HFFc6 (cell line): ENCODE measurements at places on chromosomes 11 and 22. TPM values are rescaled to one million over a fixed set of nuclear protein-coding genes. Genes with fewer than 3 reads are reported as not detected.

- DNase-seq: no peak
These were observed 58.9 kb downstream of the CDKN1C start for GRCh38 chr11:2826679-2827056.

DNA sequence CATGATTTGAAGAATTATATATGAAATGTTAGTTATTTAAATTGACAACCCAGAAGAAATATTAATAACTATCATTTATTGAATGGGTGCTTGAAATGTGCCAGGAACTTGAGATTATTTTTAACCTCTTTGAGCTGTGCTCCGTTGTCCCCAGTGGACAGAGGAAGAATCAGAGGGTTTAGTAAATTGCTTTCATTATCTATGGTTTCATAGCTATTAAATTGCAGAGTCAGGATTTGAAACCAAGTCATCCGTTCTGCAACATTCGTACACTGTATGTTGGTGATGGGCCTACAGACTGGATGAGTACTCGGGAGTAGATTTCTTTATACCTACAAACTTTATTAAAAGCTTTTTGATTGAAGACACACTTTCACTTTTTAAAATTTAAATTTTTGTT, 4.9 kb downstream of the HSD17B12 start:
- no peak for DNase-seq

The RIC3 gene
- not detected in 3 replicates for total RNA-seq

GRCh38 chr11:92827132-92827531, 142.3 kb upstream of the MTNR1B start:
- DNase-seq: no peak

The SHISAL1 gene
- not detected in 3 replicates for total RNA-seq

DNA sequence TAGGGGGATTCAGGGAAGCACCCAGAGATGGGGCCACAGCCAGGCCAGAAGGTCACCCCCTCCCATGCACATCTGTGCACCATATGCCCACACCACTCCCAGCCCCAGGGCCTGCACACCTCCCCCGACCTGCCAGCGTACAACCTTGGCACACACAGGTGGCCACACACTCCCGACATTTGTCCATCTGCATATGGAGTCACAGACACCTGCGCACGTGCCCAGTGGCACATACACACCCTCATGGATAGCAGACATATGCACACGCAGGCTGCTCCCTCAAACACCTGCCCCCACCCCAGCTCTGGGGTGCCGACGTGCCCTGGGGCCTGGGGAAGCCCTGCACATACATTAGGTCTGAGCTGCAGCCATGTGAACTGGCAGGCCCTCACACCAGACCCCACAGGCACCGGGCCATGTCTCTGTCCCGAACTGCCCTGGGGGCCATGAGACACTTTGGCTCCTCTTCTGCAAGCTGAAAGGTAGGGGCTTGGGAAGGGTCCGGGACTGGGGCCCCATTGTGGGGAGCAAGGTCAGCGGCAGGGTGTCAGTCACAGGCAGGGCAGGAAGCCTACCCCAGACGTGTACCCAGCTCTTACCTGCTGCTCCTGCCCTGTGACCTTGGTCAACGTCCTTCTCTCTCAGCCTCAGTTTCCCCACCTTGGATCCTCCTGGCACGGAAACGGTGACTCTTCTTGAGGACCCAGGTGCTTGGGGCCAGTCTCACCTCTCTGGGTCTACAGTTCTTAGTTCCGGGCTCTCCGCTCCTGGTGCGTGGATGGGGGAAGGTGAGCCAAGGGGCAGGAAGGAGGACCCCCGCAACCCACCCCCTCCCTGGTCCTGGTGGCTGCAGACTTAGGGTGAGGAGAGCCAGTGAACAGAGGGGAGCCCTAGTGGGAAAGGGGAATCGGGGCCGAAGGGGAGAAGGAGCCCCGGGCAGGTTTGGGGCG, 579 bp upstream of the CABP7 start:
- DNase-seq: no peak

DNA sequence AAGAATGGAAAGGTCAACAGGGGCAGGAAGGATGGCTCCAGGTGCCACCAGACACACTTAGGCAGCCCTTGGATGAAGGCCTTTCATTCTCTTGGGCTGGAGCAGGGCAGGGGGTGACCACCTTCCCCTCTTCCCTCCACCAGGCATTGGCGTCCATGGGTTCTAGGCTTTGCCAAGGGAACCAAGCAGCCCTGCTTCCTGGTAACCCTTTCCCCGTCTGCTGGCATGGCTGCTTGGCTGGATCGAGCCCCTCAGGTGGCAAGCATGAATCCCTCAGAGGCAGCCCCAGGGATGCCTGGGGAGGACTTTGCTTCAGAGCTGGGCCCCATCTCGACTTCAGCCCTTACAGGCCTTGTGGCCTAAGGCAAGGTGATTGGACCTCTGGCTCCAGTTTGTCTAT, 185.1 kb upstream of the SYT13 start:
- DNase-seq: no peak

GRCh38 chr11:95791709-95792033, 1.4 kb downstream of the CEP57 start:
- DNase-seq: no peak

DNA sequence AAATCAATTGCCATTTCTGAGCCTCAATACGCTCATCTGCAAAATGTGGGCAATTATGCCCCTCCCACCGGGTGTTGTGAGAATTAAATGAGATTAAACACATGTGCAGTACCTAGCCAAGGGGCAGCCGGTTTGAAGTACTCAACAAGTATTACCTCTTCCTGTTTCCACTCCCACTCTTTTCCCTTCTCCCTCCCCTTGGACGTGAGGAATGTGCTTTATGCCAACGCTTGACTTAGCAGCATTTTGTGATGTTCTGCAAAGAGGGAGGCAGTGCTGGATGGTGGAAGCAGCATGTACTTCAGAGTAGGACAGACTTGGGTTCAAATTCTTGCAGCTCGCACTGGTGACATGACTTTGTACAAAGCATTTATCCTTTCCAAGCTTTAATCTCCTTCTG, 306.0 kb downstream of the BUD13 start:
- no peak for DNase-seq

GRCh38 chr11:19242179-19242932, 1.6 kb upstream of the E2F8 start:
- no peak for DNase-seq

The FOXRED1 gene
- 12.4 to 14.7 TPM (median 14.7 TPM) in 3 replicates for total RNA-seq

- DNase-seq: no peak
These were observed 5.6 kb downstream of the PICK1 start for GRCh38 chr22:38062791-38063190.

- DNase-seq: no peak
These were observed 522.3 kb upstream of the LUZP2 start for GRCh38 chr11:23974601-23975000.

The NCAM1 gene
- not detected in 3 replicates for total RNA-seq

- no peak for DNase-seq
These were observed 27.7 kb downstream of the TYR start for GRCh38 chr11:89205378-89205777.

- DNase-seq: no peak
These were observed 58.2 kb upstream of the DRD2 start for GRCh38 chr11:113533425-113533698.

DNA sequence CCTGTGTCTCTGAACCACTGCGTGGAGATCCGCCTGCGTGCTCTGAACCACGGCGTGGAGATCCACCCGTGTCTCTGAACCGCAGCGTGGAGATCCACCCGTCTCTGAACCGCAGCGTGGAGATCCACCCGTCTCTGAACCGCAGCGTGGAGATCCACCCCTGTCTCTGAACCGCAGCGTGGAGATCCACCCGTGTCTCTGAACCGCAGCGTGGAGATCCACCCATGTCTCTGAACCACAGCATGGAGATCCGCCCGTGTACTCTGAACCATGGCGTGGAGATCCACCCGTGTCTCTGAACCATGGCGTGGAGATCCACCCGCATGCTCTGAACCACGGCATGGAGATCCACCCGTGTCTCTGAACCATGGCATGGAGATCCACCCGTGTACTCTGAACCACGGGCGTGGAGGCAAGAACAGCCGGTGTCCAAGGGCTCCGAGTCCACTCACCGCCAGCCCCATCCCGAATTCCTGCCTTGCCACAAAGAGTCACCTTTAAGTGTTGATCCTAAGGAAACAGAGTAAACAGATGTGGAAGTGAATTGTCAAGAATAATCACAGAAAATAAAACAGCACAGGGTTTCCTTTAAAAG, 659.4 kb downstream of the BRD1 start:
- DNase-seq: no peak

- DNase-seq: no peak
These were observed 146.0 kb downstream of the RRAS2 start for GRCh38 chr11:14212986-14213385.

The FGF4 gene
- not detected in 3 replicates for total RNA-seq

The OR10A4 gene
- not detected in 3 replicates for total RNA-seq

- no peak for DNase-seq
These were observed 156.6 kb upstream of the POU2AF2 start for GRCh38 chr11:111088847-111089355.

The SLC22A25 gene
- total RNA-seq: not detected in 3 replicates

GRCh38 chr11:7154881-7155361, 66.1 kb downstream of the RBMXL2 start:
- DNase-seq: no peak

GRCh38 chr11:125315079-125315740, 150.7 kb downstream of the PKNOX2 start:
- no peak for DNase-seq

DNA sequence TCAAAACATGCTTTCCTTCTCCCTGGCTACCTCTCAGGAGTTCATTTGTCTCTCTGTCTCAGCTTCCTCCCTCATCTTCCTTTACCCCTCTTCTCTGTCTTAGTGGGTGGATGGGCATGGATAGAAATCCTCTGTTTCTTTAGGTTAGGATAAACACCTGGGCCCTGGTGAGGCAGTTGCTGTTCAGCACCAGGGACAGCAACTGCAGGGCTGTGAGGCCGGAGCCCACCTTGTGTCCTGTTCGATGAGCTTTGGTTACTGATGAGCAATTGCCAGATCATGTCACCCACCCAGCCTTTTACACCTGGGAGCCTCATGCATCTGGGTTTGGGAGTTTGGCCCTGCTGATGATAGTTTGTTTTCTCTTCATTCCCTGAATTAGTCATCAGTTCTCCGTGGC, 6.1 kb upstream of the CRYBB3 start:
- no peak for DNase-seq

- no peak for DNase-seq
These were observed 5.4 kb downstream of the SCGB1C1 start for GRCh38 chr11:198236-198806.

GRCh38 chr22:24049211-24049610, 38.1 kb downstream of the CABIN1 start:
- no peak for DNase-seq

The KRTAP5-1 gene
- not detected in 3 replicates for total RNA-seq

DNA sequence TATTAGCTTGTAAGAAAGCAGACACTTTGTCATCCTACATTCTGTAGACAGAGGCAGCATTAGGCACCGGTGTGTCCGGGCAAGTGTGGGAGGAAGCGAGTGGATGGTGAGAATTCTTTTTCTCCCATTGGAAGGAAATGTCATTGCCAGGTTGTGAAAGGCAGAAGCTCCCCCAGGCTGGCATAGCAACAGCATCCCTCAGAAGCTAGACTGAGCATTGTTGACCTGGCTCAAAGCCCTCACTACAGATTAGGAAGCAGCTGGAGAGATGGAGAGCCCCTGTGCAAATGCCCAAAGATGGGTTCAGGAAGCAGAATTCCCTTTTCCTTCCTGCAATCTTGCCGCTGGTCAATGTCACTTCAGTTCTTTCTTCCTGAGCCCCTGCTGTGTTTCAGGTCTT, 1299.3 kb downstream of the TBC1D22A start:
- DNase-seq: no peak

DNA sequence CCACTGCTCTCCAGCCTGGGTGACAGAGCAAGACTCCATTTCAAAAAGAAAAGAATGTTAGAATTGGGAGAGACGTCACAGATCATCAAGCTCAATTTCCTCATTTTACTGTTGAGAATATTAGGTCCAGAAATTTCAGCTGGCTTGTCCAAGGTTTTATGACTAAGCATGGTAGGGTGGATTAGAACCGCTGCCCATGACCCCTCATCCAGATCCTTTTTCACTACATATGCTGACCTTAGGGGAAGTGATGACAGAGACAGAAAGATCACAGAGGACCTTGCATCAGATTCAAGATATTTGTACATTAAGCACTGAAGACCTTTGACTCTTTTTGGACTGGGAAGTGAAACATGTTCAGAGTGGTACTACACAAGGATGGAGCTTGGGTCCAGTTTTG, 134.5 kb downstream of the ADAMTS15 start:
- DNase-seq: no peak

The GGTLC3 gene
- total RNA-seq: not detected in 3 replicates

- DNase-seq: peak; percentile 44
These were observed at the start of gene CHCHD10 for GRCh38 chr22:23767673-23768548. CHCHD10 (minus strand) TSS chr22:23767972; CDS start chr22:23767874, 98 bp downstream.

The OR52N4 gene
- not detected in 3 replicates for total RNA-seq
